ENCODE measurements at places on chromosomes 12 and 14. TPM values are rescaled to one million over a fixed set of nuclear protein-coding genes. Genes with fewer than 3 reads are reported as not detected.
A peak's percentile ranks its signal among the peaks of the same experiment; 100 is the strongest.

KRT80 gene
- not detected for total RNA-seq

DNA sequence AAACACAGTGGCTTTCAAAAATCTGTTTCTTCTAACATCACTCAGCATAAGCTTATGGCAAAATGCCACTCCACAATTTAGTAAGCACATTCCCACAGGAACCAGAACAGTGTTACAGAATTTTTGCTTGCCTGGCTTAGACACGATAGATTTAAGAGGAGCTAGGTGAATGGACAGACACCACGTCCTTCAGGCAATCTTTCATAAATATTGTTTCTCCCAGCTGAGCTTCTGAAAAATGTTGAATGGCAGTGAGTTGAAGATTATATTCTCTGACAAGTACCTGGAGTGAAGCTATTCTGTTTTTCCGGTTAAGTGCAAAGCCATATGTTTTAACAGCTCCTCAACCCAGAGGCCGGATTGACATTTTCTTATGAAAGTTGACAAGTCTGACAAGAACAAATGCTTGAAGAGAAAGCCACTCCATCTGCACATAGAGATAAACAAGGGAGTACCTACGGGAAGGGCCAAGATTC lies 102.0 kb downstream of the FSCB start:
- no peak for DNase-seq
- no peak overlapping the region for H3K4me3 ChIP-seq
- no peaks in the 10 kb centered on the region for H3K4me1 ChIP-seq
- H3K27ac ChIP-seq: no peak overlapping the region
- H3K36me3 ChIP-seq: no peaks in the 10 kb centered on the region

DNA sequence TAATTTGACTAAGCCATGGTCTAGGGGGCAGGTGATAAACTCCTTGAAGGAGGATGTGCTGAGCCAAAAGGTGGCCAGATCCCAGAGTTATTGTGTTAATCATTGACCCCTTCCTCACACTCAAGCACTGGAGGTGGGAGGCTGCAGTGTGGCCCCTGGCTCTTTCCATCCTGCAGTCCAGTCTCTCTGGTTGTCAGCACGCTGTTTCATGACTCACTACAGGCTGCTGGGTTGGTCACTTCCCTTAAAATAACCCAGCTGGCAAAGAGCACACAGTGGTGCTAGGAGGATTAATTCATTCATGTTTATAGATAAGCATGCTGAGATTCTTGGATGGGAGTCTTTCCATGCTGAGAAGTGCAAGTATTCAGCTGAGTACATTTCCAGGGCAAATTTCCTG lies 228.9 kb downstream of the ANO2 start:
- H3K27me3 ChIP-seq: peaks cover 7% of the 10 kb centered on the region
- no peaks in the 10 kb centered on the region for H3K36me3 ChIP-seq
- DNase-seq: no peak
- no peak overlapping the region for H3K27ac ChIP-seq

RPS6KA5 gene
- 39.8 TPM for total RNA-seq

- DNase-seq: no peak
- H3K4me1 ChIP-seq: no peaks in the 10 kb centered on the region
- H3K27ac ChIP-seq: no peak overlapping the region
- no peaks in the 10 kb centered on the region for H3K36me3 ChIP-seq
- H3K27me3 ChIP-seq: no peaks in the 10 kb centered on the region
These were observed 136.4 kb upstream of the NCOR2 start for GRCh38 chr12:124703856-124704255.

- peaks cover 4% of the 10 kb centered on the region for H3K27me3 ChIP-seq
- no peak for DNase-seq
- H3K27ac ChIP-seq: no peak overlapping the region
- no peaks in the 10 kb centered on the region for H3K4me1 ChIP-seq
- H3K36me3 ChIP-seq: no peaks in the 10 kb centered on the region
These were observed 6.5 kb downstream of the SLC22A17 start for GRCh38 chr14:23345987-23346692.

SERPINA5 gene
- total RNA-seq: 0.99 TPM

COX8C gene
- not detected for total RNA-seq

DNA sequence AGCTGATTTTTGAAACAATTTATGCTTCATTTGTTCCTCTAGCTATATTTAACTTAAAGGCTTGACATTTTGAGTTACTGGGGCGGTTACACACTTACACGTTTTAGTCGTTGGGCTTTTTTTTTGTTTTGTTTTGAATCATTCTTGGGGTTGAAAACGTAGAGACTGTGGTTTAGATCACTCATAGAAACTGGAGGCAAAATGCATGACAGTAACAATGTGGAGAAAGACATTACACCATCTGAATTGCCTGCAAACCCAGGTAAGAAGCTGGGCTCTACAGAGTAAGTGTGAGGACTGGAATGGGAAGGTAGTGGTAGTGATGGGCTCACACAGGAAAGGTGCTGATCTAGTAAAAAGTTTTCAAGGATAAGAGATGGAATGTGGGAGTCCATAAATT lies at the start of gene CLEC2D:
Gene CLEC2D, plus strand, starts transcription at position 180 of the 400 bp plus-strand sequence. Its CDS starts 22 bp downstream, at position 202.
- peaks cover 47% of the 10 kb centered on the region for H3K4me1 ChIP-seq
- H3K27me3 ChIP-seq: no peaks in the 10 kb centered on the region
- peak within 1 kb of the TSS; percentile 69 for H3K4me3 ChIP-seq
- peak within 1 kb of the TSS; percentile 74 for H3K27ac ChIP-seq
- H3K36me3 ChIP-seq: no peaks in the 10 kb centered on the region

DNA sequence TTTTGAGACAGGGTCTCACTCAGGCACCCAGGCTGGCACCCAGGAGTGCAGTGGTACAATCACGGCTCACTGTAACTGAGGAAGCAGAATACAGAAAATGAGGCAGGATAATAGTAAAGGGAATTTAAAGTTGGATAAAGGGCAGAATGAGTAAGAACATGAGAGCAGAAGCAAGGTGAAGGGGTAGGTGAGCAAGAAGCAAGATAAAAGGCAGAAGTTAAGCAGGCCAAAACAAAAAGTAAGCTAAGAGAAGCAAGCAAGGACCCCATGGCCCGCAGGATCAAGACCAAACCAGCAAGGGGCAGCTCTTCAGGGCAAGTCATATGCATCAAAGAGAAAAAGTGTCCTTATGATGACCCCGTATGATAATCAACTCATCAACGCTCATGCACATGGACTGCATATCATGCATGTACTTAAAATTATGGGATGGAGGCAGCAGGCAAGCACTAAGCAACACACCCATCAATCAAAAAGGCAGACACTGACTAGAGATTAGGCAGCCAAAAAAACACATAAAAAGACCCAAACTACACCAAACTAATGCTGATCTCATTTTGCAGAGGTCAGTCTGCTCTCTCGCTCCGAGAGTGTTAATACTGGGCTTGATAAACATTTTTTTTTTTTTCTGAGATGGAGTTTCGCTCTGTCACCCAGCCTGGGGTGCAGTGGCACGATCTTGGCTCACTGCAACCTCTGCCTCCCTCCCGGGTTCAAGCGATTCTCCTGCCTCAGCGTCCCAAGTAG lies 11.6 kb downstream of the TIMELESS start:
- peaks cover 4% of the 10 kb centered on the region for H3K36me3 ChIP-seq
- no peak overlapping the region for H3K27ac ChIP-seq
- no peak overlapping the region for H3K4me3 ChIP-seq
- no peak for DNase-seq
- no peaks in the 10 kb centered on the region for H3K4me1 ChIP-seq

GRCh38 chr12:116892349-116893140 lies 11.3 kb upstream of the HRK start:
- H3K27me3 ChIP-seq: peaks cover 11% of the 10 kb centered on the region
- no peaks in the 10 kb centered on the region for H3K4me1 ChIP-seq
- H3K4me3 ChIP-seq: no peak overlapping the region
- no peak for DNase-seq

DNA sequence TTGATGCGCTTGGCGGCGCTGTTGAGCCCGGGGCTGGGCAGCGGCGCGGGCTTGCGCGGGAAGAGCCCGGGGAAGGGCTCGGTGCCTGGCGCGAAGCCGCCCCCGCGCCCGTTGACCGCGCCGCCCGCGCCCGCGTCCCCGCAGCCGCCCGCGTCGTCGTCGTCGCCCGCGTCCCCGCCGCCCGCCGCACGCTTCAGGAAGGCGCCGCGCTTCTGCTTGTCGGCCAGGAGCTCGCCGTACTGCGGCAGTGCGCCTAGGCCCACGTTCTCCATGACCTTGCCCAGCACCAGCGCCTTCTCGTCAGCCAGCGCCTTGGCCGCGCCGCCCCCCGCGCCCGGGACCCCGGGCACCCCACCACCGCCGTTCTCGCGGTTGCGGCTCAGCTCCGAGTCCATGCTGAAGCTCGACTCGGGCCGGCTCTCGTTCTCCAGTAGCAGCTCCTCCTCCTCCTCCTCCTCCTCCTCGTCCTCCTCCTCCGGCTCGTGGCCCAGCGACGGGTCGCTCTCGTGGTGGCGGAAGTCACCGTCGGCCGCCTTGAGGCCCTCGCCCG lies 97.2 kb downstream of the BCL11B start:
- no peak for DNase-seq
- H3K27ac ChIP-seq: no peak overlapping the region
- peaks cover 10% of the 10 kb centered on the region for H3K4me1 ChIP-seq
- peaks cover 20% of the 10 kb centered on the region for H3K36me3 ChIP-seq
- H3K27me3 ChIP-seq: no peaks in the 10 kb centered on the region

DNA sequence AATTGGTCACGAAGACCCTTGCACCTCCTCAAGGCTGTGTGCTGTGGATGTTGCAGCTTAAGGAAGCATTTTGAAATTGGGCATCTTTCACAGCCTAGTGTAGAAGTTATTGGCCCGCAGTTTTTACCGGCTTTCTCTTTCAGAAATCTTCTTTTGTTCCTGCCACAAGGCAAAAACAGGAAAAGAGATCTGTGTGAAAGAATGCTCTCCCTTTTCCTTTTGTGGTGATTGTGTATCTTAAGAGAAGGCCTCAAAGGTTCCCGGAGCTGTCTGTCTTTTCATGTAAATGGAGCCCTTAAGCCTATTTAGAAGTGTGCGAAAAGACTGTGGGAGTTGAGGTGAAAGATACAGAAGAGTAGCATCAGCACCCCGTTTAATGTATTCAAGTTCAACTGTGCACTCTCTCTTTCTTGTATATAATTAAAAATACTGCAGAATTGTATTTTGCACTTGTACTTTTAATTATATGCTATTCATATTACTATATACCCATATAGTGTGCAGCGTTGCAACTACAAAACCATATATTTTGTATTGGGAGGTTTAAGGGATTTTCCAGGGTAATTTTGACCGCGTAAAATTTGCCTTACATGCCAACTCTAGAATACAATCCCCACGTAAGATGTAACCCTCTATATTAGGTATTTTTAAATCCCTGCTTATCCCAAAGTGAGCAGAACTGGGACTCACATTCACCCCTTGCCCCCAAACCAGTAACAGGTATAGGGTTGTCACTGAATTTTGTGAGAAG lies 441.7 kb downstream of the RAD51B start:
- no peaks in the 10 kb centered on the region for H3K36me3 ChIP-seq
- no peak overlapping the region for H3K4me3 ChIP-seq
- H3K27ac ChIP-seq: peak overlapping the region; percentile 59
- peaks cover 33% of the 10 kb centered on the region for H3K4me1 ChIP-seq

DNA sequence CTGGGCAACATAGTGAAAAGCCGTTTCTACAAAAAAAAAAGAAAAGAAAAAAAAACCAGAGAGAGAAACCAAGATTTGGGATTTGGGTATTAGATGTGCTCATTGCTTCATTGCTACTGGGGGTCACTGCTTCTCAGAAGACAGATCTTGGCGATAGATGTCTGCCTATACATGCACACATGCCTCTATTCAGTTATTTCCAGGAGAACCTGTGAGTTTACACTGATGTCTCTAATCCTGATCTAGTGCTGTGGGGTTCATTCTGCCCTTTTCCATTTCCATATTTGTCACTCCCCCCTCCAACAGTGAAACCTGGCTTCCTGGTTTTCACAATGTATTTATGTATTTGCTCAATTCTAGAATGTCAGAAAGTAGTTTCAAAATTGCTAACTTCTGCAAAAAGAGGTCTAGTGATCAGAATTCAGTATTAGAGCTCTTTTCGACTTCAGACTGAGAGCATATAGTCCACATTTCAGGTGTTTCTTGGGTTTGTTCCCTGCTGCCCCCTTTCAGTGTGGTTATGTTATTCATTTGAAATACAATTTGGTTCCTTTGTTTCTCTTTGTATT lies 111.0 kb downstream of the SLC25A47 start:
- no peak overlapping the region for H3K27ac ChIP-seq
- DNase-seq: no peak
- no peak overlapping the region for H3K4me3 ChIP-seq
- H3K36me3 ChIP-seq: no peaks in the 10 kb centered on the region
- no peaks in the 10 kb centered on the region for H3K4me1 ChIP-seq
- H3K27me3 ChIP-seq: no peaks in the 10 kb centered on the region

GRCh38 chr12:99224237-99224636 lies 423.3 kb upstream of the GARIN6 start:
- no peak overlapping the region for H3K4me3 ChIP-seq
- no peaks in the 10 kb centered on the region for H3K36me3 ChIP-seq
- H3K27me3 ChIP-seq: no peaks in the 10 kb centered on the region
- DNase-seq: no peak
- no peak overlapping the region for H3K27ac ChIP-seq

NXPH4 gene
- 0.49 TPM for total RNA-seq

GRCh38 chr14:23071921-23072539 lies 14.7 kb upstream of the CDH24 start:
- peak overlapping the region; percentile 40 for H3K27ac ChIP-seq
- H3K36me3 ChIP-seq: peaks cover 24% of the 10 kb centered on the region
- H3K4me3 ChIP-seq: no peak overlapping the region
- H3K4me1 ChIP-seq: peaks cover 12% of the 10 kb centered on the region
- H3K27me3 ChIP-seq: no peaks in the 10 kb centered on the region

DNA sequence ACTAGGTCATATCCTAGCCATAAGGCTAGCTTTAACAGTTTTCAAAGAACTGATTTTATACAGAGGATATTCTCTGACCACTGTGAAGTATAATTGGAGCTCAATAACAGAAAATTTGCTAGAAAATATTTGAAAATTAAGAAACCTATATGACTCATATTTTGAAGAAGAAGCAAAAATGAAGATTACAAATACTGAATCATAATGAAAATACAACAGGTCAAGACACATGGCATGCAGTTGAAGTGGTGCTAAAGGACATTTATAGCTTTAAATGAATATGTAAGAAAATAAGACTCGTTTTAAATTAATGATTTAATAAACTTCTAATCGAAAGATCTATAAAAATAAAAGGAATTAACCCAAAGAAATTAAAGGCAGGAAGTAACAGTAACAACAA lies 1234.6 kb downstream of the SLC16A7 start:
- H3K4me3 ChIP-seq: no peak overlapping the region
- H3K36me3 ChIP-seq: no peaks in the 10 kb centered on the region
- no peak overlapping the region for H3K27ac ChIP-seq
- H3K4me1 ChIP-seq: no peaks in the 10 kb centered on the region

DNA sequence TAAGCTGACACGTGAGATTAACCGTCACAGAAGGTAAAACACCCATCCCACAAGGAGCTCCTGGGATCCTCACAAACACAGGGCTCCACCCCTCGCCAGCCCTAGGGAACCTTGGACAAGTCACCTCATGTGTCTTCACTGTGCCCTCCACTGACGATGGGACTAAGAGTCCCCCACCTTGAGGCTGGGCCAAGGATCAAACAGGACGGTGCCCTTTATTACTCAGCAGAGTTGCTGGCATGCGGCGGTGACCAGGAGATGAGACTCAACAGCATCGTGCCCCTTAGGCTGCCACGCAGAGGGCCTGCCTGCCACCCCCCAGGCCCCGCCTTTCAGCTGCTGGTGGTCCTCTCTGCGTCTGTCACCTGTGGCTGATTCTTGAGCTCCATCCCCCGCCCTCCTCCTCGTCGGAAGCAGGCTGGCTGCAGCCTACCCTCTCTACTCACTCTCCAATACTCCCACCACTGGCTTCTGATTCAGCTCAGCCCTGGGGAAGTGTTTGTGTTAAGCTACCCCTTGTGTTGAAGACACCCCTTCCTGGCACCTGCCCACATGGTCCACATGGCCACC lies 105.2 kb downstream of the DICER1 start:
- H3K27ac ChIP-seq: no peak overlapping the region
- no peak for DNase-seq
- no peak overlapping the region for H3K4me3 ChIP-seq
- H3K4me1 ChIP-seq: no peaks in the 10 kb centered on the region
- H3K27me3 ChIP-seq: peaks cover 5% of the 10 kb centered on the region

DCN gene
- 6.8 TPM for total RNA-seq
